ENCODE measurements at places on chromosomes 13 and 19.

GRCh38 chr13:98270819-98271218 is 93.8 kb upstream of the RNF113B start:
- DNase-seq = no peak

GRCh38 chr19:50817941-50818858 is 5.4 kb downstream of the KLK1 start:
- no peak for DNase-seq

DNA sequence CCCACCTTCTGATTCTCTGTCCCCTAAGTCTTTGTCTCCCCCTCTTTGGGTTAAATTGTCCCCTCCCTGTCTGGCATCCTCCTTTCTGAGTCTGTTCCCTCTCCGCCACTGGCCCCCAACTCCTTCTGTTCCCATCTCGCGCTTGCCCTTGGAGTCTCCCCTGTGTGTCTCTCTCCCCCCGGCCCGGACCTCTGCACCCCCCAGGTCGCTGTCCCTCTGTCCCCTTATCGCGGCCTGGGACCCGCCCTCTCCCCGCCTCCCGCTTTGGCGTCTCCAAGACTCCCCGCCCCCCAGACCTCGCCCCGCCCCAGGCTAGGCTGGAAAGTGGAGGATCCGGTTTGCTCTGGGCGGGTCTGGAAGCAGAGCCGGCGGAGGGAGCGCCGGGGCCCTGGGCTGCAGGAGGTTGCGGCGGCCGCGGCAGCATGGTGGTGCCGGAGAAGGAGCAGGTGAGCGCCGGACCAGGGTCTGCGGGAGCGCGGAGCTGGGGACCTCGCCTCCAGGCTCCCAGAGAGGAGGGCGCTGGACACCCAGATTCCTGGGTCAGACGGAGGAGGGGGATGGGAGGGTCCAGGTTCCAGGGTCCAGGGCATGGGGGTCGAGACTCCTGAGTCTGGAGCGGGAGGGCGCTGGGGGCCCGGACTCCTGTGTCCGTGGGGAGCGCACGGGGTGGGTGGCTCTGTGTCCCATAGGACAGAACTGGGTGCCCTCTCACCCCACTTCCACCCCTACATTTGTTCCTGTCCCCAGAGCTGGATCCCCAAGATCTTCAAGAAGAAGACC is at the start of gene TRPM4:
Gene TRPM4 (plus strand): TSS at position 348 of the 780 bp plus-strand sequence. CDS start 75 bp downstream, at position 423.
- DNase-seq = peak; percentile 46

- no peak for DNase-seq
These were observed 530.7 kb upstream of the SLITRK1 start for GRCh38 chr13:84413016-84413415.

DNA sequence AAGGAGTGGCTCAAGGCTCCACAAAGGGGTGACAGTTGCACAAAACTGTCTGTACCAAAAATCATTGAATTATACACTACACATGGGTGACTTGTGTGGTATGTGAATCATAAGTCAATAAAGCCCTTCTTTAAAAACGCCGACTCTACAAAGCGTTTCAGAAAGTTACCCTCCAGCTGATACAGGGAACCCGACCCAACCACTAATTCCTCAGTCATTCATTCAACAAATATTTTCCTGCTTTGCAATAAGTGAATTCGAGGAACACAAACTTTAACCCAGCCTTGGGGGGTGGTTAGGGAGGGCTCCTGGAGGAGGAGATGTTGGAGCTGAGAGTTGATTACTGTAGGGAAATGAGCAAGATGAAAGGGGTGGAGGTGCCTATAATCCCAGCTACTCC is 32.0 kb downstream of the LTBP4 start:
- no peak for DNase-seq

- DNase-seq = no peak
These were observed 1.5 kb downstream of the GIPC3 start for GRCh38 chr19:3586707-3587346.
